NCI-H82 (cell line): ENCODE measurements at places on chromosomes 12 and 14.
A peak's percentile ranks its signal among the peaks of the same experiment; 100 is the strongest.

- no peak for DNase-seq
Measured at GRCh38 chr12:50402264-50403000, 1.7 kb downstream of the LARP4 start.

- peak; percentile 21 for DNase-seq
Measured at GRCh38 chr12:64452559-64453329, 824 bp downstream of the TBK1 start.

GRCh38 chr14:72049462-72049861 is 117.2 kb downstream of the RGS6 start:
- DNase-seq: no peak

GRCh38 chr12:85874031-85874461 is at the start of gene NTS:
TSS of gene NTS (plus strand) at chr12:85874295. CDS start at chr12:85874404, 109 bp downstream.
- peak; percentile 67 for DNase-seq

- DNase-seq: peak; percentile 26
Measured at GRCh38 chr14:69315301-69315700, 55.3 kb downstream of the GALNT16 start.

- no peak for DNase-seq
Measured at GRCh38 chr14:89248411-89249064, 168.5 kb downstream of the FOXN3 start.

DNA sequence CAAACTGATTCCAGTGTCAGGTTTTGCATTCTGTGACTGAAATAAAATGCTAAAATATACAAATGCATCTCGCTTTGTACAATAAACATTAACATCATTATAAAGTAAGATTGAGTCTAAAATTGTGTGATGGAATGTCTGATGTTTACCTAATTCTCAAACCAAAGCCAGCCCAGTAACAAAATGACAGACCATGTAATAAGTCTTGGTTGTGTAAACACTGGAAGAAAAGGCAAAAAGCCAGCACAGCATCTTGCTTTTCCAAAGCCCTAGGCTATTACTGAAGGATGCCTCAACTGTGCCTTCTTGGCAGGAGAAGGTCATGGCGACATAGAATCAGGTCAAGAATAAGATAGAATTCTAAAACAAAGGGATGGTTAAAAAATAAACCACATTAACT is 169.6 kb downstream of the EGLN3 start:
- DNase-seq: no peak

DNA sequence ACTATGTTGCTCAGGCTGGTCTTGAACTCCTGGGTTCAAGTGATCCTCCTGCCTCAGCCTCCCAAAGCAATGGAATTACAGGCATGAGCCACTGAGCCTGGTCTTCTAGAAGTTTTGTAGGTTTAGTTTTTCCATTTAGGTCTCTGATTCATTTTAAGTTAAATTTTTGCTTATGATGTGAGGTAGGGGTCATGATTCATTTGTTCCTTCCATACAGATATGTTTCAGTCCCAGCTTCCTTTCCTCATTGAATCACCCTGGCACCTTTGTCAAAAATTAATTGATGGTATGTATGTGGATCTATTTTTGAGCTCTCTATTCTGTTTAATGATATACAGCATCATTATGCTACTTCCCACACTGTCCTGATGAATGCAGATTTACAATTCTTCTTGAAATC is 25.6 kb upstream of the CABP1 start:
- DNase-seq: no peak

GRCh38 chr14:54680651-54681050 is 113.7 kb downstream of the SAMD4A start:
- no peak for DNase-seq

GRCh38 chr12:7907009-7907408 is 29.0 kb downstream of the SLC2A3 start:
- DNase-seq: peak; percentile 40

DNA sequence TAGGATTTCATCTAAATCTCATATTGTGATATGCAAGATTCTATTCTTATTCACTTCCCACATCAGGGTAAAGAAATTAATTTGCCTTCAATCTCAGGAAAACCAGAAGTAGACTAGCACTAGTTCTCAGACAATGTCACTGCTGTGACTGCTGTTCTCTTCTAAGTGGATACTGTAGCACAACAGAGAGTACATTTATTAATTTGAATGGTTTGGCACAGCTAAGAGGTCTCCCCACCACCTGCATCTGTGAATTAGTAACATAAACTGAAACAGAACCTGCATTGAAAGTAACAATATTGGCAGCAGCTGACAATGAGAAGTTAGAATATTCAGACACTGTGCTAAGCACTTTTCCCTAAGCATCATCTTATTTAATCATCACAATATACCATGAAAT is 253.1 kb downstream of the PDZRN4 start:
- DNase-seq: no peak

- DNase-seq: no peak
Measured at GRCh38 chr12:73383584-73384222, 1111.5 kb downstream of the TRHDE start.

- DNase-seq: no peak
Measured at GRCh38 chr14:100325231-100325632, 2.1 kb downstream of the SLC25A47 start.

- no peak for DNase-seq
Measured at GRCh38 chr12:65269603-65270002, 8.9 kb upstream of the MSRB3 start.

- no peak for DNase-seq
Measured at GRCh38 chr12:127008755-127009403, 1258.1 kb upstream of the TMEM132C start.

GRCh38 chr12:2959192-2959504 is at the start of gene TEAD4:
TSS of gene TEAD4 (plus strand) at chr12:2959397.
- peak; percentile 89 for DNase-seq

DNA sequence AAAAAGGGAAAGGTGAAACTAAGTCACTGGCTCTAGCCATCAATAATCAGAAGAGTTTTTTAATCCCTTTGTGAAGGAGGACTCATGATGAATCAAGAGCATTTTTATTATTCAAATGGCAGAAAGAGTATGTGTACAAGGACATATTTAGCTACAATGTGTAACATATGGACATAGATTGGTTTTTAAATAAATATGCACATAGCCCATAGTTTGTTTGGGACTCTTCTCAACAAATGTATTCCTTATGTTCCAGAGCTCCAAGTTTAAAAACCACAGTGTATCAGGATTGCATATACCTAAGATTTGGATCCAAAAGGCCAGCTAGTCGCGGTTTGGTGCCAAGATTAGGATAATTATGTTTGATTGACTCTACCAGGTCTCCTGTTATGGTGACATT is 104.2 kb downstream of the C12orf50 start:
- DNase-seq: no peak
